GM20000 (cell line): ENCODE measurements at places on chromosomes 6 and 20.

DNA sequence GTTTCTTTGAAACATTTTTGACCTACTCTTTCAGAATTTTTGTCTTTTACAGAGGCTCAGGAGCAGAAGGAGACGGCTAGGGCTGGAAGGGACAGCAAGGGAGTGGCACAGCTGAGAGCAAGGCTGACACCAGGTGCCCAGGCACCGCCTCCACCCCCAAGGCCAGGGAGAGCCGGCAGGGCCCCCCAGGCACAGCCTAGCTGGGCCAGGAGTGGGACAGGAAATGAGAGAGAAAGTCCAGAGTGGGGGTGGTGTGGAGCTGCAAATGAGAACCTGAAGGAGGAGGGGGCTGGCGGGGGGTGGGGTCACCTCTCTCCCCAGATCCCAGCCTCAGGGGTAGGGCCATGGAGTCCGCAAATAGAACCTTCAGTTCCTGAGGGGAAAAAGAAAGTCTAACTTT is 236.7 kb downstream of the CDC5L start:
- DNase-seq = no peak

GRCh38 chr6:168155193-168155592 is 76.2 kb upstream of the FRMD1 start:
- DNase-seq = no peak

DNA sequence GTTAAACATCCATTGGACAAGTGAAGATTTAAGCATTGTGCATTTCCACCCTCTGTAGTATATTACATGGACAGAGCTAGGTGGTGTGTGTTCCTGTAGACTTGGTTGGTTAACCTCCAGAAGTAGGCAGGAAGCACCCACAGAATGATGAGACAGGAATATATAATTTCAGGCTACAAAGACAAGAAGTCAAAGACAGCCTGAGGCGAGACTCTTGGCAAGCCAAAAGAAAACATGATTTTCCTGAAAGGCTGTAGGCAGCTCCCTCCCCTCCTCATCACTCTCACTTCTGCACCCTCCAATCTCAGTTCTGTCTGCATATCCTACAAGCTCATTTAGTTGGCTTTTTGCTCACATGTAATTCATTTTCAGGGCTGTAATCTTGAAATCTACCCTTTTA is 110.0 kb upstream of the SLC35B3 start:
- DNase-seq = no peak

- DNase-seq = no peak
These were observed 591.0 kb upstream of the GJE1 start for GRCh38 chr6:141541581-141542324.

DNA sequence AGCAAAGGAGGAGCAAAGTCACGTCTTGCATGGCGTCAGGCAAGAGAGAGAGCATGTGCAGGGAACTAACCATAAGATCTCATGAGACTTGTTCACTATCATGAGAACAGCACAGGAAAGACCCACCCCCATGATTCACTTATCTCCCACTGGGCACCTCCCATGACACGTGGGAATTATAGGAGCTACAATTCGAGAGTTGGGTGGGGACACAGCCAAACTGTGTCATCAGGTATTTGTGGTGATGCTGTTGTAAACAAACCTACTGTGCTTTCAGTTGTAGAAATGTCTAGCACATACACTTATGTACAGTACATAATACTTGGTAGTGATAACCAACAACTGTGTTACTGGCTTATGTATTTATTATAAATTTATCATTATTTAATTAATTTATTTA is 128.3 kb downstream of the UTRN start:
- DNase-seq = no peak

DNA sequence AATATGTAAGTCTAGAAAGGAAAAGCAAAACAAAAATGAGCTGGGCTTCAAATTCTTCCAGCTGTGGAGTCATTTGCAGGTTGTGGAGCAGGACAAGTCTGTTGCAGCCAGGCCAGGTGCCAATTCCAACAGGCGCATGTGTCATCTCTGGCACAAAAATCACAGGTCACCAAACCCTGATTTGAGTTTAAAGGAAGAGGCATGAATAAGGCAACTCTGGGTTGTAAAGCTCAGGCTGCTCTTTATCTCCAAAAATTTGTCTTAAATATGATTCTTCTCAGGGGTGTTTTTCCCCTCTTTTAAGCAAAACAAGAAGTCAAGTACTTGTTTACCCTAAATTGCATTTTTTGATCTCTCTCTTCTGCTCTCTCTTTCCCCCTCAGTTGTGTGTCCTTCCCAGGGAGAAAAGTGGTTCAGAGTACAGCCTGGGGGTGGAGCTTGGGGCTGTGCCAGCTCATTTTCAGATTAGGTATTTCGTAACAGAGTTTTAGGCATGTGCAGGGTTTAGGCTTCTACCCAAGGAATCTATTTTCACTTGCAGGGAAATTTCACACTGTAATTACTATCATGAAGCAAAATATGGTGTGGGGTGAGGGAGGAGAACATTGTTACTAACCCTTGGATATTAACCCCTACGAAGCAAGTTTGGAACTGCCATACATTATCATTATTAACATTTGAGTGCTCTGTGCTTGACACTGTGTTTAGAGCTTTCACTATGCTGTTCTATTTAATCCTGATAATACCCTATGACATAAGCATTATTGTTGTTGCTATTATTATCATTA is 8.3 kb upstream of the NCOA3 start:
- no peak for DNase-seq

DNA sequence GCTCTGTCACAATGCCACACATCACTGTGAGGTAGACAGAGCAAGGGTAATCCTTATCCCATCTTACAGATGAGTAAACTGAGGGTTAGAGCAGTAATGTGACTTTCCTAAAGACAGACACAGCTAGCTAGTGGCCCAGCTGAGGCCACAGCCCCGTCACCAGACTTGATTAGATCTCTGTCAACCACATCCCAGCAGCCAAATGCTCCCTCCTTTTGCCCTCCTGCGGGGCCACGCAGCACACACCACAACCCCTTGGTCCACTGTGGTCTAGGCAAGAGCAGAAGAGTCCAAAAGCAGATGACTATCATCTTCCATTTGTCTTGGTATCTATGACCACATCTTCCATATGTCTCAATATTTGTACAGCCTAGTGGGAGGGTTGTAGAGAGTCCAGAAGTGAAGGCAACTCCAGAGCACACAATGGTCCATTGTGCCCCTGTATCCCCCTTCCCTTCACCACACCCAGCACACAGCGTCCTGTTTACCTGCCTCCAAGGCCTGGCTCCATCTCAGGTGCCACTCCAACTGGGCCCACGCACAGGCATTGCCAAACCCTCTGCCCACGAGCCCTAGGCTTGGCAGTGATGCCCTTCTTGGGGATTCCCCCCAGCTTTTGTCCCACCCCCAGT is 47.1 kb upstream of the FOXP4 start:
- DNase-seq = no peak
